ENCODE measurements at places on chromosomes 6 and 20.

GRCh38 chr20:41095110-41095969, 42.0 kb upstream of the PLCG1 start:
- no peak for DNase-seq

DNA sequence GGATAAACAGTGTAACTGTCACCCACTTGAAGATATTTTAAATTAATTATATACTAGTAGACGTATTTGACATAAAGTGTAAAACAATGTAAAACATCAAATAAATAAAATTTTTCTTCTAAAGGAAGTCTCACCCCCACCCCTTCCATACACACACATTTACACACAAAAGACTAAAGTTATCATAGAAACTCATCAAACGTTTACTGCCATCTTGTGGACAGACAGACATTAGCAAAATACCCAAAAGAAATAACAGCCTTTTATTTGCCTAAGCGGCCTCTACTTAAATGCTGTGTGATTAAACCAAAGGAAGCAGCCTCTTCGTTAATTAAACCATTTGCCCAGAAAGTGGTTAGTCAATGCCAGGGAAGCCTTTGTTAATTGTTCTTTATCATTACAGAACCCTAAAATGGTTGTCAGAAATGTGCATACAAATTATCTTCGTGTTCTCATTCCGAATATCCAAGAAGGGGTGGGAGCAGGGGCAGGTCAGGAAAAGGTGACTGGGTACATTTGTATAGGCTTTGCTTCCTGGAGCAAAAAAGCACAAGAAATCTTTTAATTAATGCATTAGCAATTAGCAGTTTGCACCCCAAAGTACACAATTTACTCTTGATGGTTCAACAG, 176.2 kb upstream of the SASH1 start:
- DNase-seq, result no peak

GRCh38 chr6:168926306-168926705, 327.3 kb downstream of the THBS2 start:
- no peak for DNase-seq

GRCh38 chr6:143322386-143322785, 128.1 kb downstream of the ADAT2 start:
- no peak for DNase-seq

GRCh38 chr6:47977314-47977713, 133.7 kb downstream of the PTCHD4 start:
- DNase-seq, result no peak

DNA sequence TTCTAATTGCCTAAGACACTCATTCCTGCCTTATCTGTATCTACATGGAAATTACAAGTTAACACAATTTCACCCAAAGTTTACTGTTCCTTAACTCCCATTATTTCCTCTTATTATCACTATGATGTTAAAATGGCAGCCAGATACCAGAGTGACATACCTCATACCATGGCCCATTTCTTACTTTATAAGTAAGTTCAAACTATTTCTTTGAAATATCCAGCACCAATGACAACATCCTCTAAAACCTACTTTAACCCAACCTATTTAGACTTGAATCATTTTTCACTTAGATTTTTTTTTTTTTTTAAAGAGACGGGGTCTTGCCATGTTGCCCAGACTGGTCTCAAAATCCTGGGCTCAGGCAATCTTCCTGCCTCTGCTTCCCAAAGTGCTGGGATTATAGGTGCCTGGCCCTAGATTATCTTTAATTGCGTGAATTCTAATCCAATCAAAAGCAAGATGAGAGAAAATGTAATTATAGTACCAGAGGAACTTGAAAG, 10.0 kb downstream of the REV3L start:
- DNase-seq, result no peak

DNA sequence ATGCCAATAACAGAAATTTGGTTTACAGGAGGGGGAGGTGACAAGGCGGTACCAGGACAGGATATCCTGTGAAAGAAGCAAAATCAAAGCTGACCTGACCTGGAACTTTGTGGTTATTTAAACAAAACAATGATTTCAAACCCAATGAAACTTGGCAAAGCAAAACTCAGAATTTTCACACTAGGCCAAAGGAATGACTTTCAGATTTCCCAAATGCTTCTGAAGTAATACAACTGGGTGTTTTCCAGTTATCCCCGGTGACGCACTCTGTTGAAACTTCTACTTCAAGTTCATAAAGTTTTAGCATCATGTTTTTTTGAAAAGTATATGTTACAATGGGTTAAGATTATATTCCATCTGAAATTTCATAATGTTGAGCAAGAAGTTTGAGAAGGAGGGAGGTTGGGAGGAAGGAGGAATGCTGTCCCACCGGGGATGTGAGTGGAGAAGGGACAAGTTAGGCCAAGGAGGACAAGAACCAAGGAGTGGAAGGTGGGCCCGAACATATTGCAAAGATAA, 78.1 kb upstream of the TRAF3IP2 start:
- no peak for DNase-seq

- DNase-seq, result peak; percentile 76
Measured at GRCh38 chr6:106119546-106119945, 33.4 kb downstream of the PRDM1 start.

- DNase-seq, result no peak
Measured at GRCh38 chr6:250676-251075, 41.6 kb upstream of the DUSP22 start.

DNA sequence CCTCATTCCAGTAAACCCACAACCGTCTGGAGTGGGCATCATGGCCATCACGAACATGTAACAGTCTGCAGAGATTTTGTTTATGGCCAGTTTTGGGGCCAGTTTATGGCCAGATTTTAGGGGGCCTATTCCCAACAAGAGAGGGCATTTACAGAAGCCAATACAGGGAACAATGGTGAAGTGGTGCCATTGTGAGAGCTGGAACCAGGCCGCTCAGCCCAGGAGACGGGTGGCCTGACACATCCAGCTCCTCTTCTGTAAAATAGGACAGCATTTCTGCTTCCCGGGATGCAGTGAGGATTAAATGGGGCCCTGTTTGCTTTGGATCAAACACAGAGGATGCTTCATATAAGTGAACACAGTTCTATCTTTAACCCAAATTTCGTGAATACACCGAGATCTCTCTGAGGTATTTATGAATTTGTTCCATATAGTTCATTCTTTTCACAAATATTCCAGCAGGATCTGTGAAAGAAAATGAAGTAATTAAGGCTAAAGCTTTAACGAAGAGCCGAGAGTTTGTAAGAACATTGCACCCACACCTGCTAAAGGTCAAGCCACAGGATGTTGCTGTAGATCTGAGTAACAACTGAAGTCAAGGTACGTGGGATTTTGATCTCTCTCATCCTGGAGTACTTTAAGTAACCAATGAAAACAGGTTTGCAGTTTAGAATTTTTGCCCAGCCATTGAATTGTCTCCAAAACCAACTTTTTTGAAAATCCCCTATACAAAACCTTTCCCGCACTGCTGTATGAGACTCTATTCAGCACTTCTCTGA, 14.5 kb upstream of the SIRPG start:
- DNase-seq, result no peak

- DNase-seq, result no peak
Measured at GRCh38 chr20:20331817-20332216, 36.1 kb upstream of the INSM1 start.

- no peak for DNase-seq
Measured at GRCh38 chr6:68675548-68675947, 40.5 kb downstream of the ADGRB3 start.

DNA sequence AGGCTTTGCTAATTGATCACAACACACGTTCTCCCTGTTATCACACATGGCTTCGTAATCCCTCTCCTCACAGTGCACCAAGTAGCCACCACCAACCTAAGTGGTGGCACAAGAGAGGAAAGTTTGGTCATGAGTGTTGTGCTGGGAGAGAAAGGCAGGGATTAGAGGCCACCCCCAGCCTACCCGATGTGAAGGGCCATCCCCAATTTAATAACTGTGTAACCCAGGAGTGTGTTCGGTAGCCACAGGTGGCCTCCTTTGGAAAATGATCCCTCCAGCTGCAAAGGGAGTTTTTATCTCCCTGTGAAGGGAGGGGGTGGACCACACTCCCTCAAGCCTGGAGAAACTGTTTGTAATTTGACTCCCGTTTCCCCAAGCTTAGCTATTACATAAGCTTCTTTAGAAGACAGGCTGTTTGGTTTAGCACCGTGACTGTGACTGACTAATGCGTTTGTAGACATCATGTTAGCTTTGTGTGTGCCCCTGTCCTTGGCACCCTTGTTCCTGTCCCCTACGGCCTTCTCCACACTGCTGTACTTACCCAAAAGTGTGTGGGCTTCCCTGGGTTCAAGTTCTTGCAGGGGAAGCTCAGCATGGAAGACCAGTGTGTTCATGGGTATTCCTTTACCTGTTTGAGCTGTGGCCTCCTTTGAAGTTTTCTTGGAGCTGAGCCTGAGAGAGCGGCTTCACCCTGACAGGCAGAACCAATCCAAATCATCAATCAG, 20.6 kb downstream of the PPP1R16B start:
- DNase-seq, result peak; percentile 18

GRCh38 chr6:78861509-78861908, 5.8 kb upstream of the IRAK1BP1 start:
- DNase-seq, result no peak

GRCh38 chr6:135094403-135094821, 39.8 kb upstream of the HBS1L start:
- DNase-seq, result peak; percentile 26

DNA sequence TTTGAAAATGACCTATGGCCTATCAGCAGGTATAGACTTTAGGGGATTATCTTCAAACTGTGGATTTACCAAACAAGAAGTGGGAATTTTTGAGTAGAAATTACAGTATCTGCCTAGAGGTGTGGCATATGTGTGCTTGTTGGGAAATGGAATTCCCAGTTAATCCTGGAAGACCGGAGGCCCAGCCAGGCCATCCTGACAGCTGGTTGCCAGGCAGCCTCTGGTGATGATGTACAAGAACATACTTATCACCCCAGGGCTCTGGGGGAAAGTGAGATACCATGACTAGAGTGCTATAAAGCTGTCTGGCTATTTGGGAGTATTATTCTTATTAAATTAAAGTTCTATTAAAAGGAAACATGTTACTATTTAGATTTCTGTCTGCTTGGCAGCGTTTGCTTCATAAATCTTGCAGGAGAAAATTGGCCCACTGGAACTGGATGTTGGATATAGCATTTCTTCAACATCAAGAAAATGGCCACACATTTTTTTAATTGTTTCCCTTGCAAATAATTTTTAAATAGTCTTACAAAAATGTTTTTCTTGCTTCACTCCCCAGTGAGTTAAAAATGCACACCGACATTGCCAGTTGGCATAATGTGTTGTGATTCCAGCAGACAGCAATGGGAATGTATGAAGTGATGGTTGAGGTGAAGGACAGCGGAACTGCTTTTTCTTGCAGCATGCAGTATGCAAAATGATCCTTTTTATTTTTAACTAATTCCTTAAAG, 187.8 kb downstream of the MYLK4 start:
- DNase-seq, result no peak

- no peak for DNase-seq
Measured at GRCh38 chr6:44431118-44431725, 43.7 kb downstream of the CDC5L start.

- DNase-seq, result no peak
Measured at GRCh38 chr20:44153636-44154043, 33.3 kb downstream of the JPH2 start.

GRCh38 chr20:41218466-41218865, 81.1 kb downstream of the PLCG1 start:
- no peak for DNase-seq

DNA sequence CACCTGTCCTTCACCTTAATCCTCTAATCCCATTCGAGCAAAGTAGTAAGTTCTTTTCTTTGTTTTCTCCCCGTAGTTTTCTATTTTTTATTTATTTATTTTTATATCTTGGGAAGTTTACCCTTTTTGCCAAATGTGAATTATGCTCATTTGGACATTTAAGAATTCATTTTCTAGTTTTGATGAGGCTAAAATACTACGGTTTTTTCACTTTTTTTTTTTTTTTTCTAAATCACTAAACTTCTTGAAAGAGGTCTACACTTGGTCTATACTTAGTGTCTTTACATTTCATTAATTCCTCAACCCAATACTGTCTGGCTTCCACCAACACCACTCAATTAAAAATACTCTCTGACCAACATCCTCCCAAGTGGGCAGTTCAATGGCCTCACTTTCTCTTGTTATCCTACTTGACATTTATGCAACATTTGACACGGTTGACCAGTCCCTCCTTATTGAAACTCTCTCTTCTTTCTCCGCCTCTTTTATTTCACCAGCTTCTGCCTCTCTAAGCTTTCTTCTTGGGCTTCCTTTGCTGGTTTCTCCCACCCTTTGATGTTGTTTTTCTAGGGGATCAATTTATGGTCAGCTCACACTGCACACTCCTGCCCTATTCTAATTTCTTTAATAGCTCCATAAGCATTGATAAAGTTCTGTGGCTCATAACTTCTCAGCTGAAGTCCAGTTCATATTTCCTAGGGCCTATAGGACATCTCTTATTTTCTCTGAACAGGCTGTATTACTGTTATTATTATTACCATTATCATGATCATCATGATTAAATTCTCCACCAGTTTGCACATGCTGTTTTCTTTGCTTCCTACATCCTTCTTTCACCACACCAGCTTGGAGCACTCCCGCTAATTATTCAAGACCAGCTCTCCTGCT, 72.6 kb upstream of the CITED2 start:
- DNase-seq, result no peak

DNA sequence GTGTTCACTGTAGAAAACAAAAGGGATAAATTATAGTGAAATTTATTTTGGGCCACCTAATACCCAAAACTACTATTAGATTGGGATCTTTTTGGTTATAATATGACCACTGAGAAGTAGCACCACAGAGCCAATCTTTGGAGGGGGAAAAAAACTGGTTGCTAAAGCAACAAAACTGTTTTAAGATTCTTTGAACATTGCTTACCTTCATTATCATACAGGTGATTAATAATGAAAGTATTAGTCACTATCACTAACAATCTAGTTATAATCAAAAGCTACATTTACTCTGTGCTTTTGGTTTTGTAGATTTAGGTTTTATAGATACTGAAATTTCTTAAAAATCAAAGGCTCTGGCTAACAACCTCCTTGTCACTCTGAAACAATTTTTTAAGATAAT, 31.7 kb downstream of the STX7 start:
- no peak for DNase-seq

DNA sequence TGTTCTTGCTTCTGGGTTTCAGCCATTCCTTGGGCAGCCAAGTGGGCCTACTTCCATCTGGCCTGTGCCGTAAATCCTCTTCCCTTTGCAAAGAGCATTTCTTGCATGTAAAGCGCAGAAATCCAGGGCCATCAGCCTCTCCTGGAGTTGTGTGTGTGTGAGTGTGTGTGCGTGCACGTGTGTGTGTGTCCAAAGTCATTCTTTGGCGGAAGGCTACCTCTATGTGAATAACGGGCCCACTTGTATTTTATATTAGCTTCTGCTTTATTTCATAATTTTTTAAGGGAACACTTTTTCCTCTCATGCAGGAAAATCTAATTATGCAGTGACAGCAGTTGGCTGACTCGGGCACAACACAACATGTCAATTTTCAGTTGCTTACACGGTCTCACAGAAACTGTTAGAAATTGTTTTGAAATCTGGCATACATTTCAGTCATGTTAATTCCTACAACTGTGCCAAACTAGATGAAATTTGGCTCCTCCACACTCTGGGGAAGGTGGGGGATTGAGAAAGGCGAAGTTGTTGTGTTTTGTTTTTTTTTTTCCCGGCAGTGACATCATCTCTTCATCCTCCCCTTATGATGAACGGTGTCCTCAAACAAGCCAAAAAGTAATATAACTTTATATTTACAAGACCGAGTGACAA, 223.7 kb upstream of the TSHZ2 start:
- no peak for DNase-seq
